ENCODE measurements at places on chromosomes 2 and 18.

DNA sequence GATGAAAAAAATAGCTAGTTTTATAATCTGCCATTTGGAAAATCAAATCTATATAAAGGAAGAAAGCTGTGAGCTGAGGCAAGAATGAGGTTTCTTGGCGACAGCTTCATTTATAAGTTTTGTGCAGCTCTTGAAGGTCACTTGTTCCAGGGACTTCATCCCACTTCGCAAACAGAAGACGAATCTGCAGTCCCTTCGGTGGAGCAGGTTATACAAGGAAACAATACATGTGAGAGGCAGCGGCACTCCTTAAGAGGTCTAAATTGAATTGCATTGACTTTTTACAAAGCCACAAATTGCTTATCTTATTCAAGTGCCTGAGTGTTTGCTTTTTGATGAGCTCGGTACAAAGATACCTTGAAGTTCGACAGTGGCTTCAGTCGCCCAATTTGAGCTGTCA is 72.2 kb downstream of the C1QL2 start:
- no peak for DNase-seq

GRCh38 chr2:37585295-37585908 is 86.0 kb downstream of the CDC42EP3 start:
- no peak for DNase-seq

GRCh38 chr2:196534495-196534894 is 105.0 kb upstream of the CCDC150 start:
- DNase-seq, result no peak

DNA sequence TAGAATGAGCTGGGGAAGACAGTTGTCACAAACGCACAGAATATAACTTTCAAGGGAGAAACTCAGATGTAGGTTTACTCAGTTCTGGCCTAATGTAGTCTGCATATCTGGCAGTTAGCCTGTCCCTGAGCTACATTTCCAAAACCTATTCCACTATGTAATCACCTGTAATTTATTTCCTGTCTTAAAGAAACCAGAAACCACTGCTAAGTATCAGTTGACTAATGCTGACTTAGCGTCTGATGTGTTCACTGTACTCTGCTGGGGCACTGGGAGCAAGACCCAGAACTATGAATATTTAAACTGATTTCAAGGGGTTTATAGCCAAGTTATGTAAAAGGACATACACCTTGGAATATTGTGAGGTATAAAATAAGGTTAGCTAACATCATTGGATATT is 1995.2 kb upstream of the PIK3C3 start:
- DNase-seq, result no peak

DNA sequence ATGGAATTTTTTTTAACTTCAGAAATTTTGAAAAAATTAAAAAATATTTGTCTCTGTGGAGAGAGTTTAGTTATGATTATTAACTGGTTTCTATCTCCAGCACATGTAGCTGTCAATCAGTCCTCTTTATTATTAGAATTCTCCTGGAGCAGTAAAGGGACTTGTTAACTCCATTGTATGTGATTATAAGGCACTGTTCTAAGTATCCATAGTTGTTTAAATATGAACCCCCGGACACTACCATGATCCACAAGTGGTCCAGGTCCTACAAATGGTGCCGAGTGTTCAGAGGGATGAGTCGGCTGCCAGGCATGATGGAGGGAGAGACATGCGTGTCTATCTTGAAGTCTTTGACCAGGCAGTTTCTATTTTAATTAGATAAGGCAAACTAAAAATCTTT is 492 bp downstream of the CHRNA1 start:
- DNase-seq, result no peak

- DNase-seq, result no peak
Measured at GRCh38 chr2:9508931-9509330, 34.6 kb downstream of the IAH1 start.

GRCh38 chr2:161947406-161947805 is 126.6 kb downstream of the DPP4 start:
- no peak for DNase-seq

GRCh38 chr2:70984576-70985282 is 6.3 kb downstream of the ANKRD53 start:
- peak; percentile 77 for DNase-seq

DNA sequence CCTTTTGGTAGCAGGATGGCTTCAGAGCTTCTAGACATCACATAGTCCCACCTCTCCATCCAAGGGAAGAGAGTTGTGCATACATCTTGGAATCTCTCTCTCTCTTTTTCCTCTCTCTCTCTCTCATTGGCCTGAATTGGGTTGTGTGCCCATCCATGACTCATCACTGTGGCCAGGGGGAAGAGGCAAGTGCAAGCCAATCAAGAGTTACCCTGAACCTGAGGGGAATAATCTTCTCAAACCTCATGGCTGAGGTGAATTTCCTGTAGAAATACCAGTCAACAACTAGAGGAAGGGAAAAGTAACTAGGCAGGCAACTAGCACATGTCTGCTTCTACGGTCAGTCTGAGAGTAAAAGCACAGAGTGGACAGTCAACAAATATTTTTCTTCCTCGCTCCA is 7.3 kb upstream of the CHN1 start:
- no peak for DNase-seq

- no peak for DNase-seq
Measured at GRCh38 chr2:105798595-105798994, 53.9 kb downstream of the NCK2 start.

- DNase-seq, result no peak
Measured at GRCh38 chr2:219697811-219698747, 70.6 kb downstream of the SLC4A3 start.

- no peak for DNase-seq
Measured at GRCh38 chr2:24981411-24982136, 9.8 kb upstream of the DNAJC27 start.

- DNase-seq, result peak; percentile 46
Measured at GRCh38 chr2:75466708-75467311, 93.9 kb downstream of the EVA1A start.

GRCh38 chr18:27599202-27599829 is 414.2 kb upstream of the CHST9 start:
- DNase-seq, result peak; percentile 69

GRCh38 chr2:134508391-134508790 is 210.4 kb downstream of the TMEM163 start:
- DNase-seq, result no peak

GRCh38 chr2:171420728-171421563 is 12.8 kb downstream of the METTL8 start:
- no peak for DNase-seq

DNA sequence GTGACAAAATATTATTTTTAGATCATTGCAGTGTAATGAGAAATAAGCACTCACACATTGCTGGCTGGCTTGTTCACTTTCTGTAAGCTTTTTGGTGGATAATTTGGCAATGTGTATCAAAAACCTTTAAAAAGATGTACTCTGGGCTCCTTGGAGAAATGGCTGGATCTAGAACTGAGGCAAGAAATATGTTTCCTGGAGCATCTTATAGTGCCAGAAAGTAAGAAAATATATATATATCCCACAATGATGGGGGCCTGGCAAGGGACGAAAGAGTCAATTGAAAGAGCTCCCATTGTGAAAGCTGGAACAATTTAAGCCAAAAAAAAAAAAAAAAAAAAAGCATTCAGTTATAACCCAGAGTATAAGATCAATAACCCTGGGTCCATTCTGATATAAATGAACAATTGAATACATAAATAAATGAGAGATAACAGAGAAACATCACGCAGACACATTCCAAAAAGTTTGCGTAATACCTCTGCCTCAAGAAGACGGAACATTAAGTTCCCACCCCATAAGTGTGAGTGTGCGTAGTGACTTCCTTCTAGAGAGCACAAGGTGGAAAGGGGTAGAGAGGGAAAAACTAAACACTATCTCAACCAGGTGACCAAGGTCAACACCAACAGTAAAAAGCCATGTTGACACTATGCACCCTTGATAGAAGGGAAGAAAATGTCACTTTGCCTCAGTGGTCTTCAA is 77.5 kb downstream of the BIN1 start:
- DNase-seq, result no peak

DNA sequence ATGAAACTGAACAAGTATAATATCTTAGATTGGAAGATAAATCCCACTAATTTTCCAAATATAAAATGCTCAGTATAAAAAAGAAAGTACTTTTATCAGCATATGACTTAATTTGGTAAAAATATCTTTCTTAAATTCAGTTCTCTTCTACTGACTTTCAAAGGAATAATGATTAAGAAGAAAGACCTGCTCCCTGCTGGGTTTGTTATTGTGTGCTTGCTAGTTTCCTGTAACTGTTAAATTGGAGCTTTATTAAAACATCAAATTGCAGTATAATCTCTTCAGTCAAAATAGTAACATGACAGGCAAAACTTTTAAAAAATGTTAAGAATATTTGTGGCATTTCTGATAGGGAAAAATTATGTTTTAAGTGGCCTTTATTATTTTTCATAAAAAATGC is 1317.4 kb upstream of the CDH2 start:
- no peak for DNase-seq

- DNase-seq, result no peak
Measured at GRCh38 chr18:22066083-22066485, 103.3 kb upstream of the GATA6 start.

DNA sequence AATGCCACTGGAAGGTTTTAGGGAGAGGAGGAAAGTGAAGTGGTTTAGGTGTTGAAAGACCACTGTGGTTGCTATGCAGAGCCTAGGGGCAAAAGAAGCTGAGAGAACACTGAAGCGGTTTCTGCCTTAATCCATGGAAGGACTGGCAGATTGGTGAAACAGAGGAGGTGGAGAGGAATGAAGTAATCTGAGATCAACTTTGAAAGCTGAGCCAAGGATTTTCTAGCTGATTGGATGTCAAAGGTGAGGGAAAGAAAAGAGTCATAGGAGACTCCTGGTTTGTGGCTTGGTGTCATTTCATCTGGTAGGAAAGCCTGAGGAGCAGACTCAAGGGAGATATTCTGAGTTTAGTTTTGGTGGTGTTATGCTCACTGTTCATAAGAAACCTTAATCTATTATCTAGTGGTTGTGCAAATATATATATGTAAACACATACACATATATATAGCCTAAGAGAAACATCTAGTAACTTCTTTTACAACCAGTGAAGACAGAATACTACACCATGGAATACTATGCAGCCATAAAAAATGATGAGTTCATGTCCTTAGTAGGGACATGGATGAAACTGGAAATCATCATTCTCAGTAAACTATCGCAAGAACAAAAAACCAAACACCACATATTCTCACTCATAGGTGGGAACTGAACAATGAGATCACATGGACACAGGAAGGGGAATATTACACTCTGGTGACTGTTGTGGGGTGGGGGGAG is 134.1 kb upstream of the CREB1 start:
- DNase-seq, result no peak

GRCh38 chr2:178112202-178113152 is at the start of gene RBM45:
Gene RBM45 (plus strand): TSS chr2:178112437. CDS start chr2:178112547, 110 bp downstream.
- peak; percentile 94 for DNase-seq

DNA sequence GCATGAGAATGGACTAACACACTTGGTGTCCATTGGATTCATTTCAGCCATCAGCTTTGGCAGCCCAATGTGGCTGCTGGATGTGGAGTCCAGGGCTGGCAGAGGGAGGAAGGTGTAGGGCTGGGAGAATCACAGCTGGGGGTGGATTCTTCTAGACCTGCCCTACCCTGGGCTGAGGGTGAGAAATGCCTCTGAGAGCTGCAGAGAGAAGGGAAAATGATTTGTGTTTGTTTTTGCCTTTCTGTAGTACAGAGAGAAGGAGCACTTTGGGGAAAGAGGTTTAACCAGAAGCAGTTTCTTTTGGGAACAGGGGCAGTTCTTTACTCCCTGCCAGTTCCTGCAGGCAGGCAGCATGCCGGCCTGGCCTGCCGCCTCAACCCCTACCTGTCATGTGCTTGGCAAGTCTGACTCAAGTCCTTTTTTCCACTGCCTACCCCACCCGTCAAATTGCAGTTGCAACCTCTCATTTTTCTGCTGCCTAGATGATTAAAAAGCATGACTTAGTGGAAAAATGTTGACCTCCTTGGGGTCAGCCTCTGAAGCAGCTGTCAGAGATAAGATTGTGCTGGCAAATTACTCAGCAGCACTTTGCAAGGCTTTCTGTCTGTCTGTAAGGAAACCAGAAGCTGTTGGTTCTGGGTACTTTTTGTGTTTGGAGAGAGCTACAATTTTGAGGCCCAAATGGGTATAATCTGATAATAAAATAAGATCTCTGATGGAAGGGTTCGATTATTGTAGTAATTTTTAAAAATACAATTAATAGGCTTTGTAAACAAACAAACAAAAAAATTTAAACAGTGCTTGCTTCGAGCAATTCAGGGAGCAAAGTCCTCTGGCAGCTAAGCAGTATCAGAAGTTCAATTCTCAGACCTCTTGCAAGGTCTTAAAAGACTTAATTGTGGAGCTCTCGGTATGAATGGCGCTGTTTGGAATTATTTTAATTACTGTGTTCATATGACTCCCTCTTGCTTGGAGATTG is 21.7 kb downstream of the LBH start:
- no peak for DNase-seq

GRCh38 chr2:595831-596592 is 81.2 kb downstream of the TMEM18 start:
- no peak for DNase-seq

GRCh38 chr2:20451341-20451740 is 4.5 kb downstream of the RHOB start:
- no peak for DNase-seq

DNA sequence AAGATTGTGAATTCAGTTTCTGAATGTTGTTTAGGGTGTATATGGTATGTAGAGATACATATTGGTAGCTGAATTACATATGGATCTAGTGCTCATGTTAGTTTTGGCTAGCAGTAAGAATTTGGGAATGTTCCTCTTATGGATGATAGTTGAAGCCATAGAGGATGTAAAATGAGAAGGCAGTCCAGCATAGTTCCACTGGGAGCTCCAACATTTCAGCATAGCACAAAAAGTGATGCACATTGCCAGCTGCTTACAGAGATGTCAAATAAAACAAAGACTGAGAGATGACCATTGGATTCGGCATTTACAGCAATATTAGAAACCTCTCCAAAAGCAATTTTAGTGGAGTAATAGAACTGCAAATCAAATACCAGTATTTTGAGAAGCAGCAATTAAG is 77.4 kb downstream of the EML4 start:
- DNase-seq, result no peak

GRCh38 chr18:10210057-10210633 is 244.3 kb upstream of the APCDD1 start:
- no peak for DNase-seq

- DNase-seq, result no peak
Measured at GRCh38 chr2:175837046-175837445, 165.0 kb downstream of the LNPK start.

DNA sequence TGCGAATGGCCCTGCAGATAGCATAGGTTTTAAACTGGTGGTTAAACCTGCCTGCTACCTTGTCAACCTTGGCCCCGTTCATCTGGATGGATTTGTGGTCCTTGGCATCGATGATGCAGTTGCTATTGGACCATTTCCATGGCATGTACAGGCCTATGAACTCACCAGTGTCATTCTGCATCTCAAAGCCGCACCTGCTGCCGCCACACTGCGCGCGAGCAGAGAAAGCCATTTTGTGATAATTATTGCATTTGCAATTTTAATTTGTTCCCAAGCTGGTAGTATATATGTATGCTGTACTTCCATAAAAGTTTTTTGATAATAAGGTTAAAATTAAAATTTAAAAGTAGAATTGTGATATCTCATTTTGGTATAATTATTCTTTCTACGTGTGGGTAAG is 94.8 kb upstream of the UXS1 start:
- DNase-seq, result no peak
